Stimulated activated CD8-positive, alpha-beta memory T cell treated with anti-CD3 and anti-CD28 coated beads, Interleukin-4, amount 100 ng/mL, for 1 hour (primary cell): ENCODE measurements at places on chromosomes 4 and X.

DNA sequence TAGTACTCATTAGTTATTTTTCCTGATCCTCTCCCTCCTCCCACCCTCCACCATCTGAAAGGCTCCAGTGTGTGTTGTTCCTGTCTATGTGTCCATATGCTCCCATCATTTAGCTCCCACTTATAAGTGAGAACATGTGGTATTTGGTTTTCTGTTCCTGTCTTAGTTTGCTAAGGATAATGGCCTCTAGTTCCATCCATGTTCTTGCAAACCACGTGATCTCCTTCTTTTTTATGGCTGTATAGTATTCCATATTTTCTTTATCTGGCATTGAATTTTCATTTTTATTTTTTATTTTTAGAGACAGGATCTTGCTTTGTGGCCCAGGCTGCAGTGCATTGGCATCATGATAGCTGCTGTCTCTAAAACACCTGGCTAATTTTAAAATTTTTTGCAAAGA is 11.9 kb upstream of the UBE2K start:
- DNase-seq, result no peak

GRCh38 chrX:11296051-11296450 is 2.8 kb downstream of the AMELX start:
- no peak for DNase-seq

GRCh38 chr4:73867783-73868182 is 1.4 kb upstream of the CXCL1 start:
- no peak for DNase-seq

- no peak for DNase-seq
These were observed 85.8 kb downstream of the DCLK2 start for GRCh38 chr4:150164055-150164454.

GRCh38 chrX:29965634-29966033 is 249.7 kb upstream of the MAGEB2 start:
- no peak for DNase-seq

GRCh38 chr4:116332508-116332907 is 752.9 kb downstream of the TRAM1L1 start:
- DNase-seq, result no peak

- DNase-seq, result no peak
These were observed 17.9 kb upstream of the BBS7 start for GRCh38 chr4:121888134-121888533.

- no peak for DNase-seq
These were observed 279.0 kb upstream of the GK2 start for GRCh38 chr4:79687006-79687405.

DNA sequence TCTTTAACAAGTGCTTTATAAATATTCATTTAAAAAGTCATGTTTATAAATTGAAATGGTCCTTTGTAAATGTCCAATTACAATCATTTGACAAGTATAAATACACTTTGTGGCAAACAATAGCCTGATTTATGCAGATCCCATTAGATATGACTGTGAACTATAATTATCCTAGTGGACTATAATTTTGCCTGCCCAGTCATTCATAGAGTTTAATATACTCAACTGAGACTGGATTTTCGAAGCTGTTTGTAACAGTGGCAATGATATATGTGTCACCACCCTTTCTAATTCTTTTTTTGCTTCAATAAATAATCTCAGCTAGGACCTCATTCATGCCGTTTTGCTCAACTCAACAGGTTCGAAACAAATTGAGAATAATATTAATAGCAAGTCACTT is 732.0 kb downstream of the PCDH18 start:
- DNase-seq, result no peak
